Activated CD8-positive, alpha-beta memory T cell treated with anti-CD3 and anti-CD28 coated beads, Interleukin-2, amount 10 ng/mL, durations not matched to agents 7 days and 5 days (primary cell): ENCODE measurements at places on chromosomes 4 and X. TPM values are rescaled to one million over a fixed set of nuclear protein-coding genes. Genes with fewer than 3 reads are reported as not detected.

DNA sequence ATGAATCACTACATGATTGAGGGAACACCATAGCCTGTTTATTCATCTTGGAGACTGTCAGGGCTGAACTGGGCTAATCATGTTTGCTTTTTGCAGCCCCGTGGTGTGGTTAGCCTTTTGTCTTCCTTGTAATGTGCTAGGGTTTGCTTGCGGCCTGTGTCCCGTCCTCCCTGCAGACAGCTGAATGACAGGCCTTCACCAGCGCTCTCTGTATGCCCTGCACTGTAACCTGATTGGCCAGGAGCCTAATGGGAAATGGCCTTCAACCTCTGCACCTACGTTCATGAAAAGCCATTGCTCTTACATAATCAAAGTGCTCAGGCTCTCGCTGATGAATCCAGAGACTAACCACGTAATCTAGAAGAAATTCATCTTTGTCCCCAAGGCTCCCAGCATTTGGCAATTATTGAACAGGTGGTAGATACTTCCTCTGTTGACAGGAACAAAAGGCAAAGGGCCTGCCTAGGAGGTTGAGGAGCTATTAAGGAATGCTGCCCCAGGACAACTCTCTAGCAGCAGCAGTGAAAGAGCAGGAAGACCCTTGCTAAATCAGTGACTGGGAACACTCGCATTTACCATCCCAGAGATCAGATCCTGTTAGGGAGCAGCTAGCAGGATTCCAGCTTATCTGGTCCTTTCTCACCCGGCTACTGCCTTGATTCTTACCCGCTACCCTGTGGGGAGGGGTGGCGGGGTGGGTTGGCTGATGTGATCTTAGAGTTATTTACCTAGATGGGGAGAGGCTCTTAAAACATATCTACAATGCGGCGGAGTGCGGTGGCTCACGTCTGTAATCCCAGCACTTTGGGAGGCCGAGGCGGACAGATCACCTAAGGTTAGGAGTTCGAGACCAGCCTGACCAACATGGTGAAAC is 42.3 kb upstream of the FAT1 start:
- no peaks in the 10 kb centered on the region for H3K27me3 ChIP-seq
- no peaks in the 10 kb centered on the region for H3K4me1 ChIP-seq
- DNase-seq: no peak
- H3K4me3 ChIP-seq: no peak overlapping the region

DNA sequence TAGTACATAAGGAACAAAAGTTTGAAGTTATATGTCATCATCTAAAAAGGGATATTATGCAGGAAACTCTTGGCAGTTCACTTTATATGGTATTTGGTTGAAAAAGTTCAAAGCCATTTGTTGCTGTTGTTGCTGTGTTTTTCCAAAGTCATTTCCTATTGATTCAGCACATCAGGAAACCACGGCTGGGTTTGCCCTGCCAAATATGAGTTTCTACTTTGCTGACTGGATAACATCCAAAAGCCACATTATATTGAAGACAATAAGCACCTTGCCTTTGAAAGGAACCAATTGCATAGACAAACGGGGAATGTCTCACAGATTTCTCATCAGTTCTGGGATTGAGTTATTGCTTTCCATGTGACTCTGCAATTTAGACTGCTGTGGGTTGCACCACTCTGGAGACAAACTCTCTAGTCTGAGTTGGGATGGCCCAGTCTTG is 206.1 kb downstream of the SLC39A8 start:
- DNase-seq: no peak
- no peaks in the 10 kb centered on the region for H3K4me1 ChIP-seq
- no peak overlapping the region for H3K27ac ChIP-seq
- H3K36me3 ChIP-seq: no peaks in the 10 kb centered on the region
- H3K4me3 ChIP-seq: no peak overlapping the region

DNA sequence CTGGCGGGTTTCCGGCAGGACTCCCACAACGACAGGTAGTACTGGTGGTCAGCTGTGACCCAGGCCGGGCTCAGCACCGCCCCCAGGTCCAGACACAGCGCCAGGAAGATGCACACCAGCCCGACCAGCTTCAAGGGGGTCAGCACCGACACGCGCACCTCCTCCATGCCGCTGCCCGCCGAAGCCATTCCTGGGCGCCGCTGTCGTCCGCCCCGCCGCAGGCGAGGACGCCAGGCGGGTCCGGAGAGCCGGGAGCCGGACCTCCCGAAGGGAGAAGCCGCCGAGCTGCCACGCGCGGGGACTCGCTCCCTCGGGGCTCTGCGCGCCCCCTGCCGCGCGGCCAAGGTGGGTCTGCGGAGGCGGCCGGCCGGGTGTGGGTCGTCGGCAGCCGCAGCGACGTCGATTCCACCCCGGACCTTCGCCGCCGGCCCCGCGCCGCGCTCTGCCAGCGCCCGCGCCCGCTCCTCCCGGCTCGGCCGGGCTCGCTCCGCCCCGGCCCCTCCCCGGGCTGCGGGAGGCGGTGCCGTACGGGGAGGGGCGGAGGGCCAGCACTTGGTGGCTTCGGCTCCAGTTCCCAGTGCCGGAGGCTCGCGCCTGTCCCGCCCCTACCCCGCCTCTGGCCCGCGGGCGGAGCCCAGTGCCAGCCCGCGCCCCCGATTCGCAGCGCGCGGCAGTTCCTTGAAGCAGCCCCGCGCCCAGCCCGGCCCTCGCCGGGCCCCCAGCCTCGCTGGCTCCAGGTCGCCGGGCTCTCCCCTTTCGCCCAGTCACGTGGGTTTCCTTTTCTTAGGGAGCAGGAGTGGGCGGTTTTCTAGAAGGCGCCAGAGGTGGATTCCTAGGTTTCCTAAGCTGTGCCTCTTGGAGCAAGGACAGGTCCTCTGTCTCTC is at the start of gene TMEM47:
Gene TMEM47 (minus strand): TSS at position 444 of the 884 bp plus-strand sequence. CDS start 256 bp downstream, at position 188.
- H3K27ac ChIP-seq: peak within 1 kb of the TSS; percentile 62
- H3K36me3 ChIP-seq: peaks cover 2% of the 10 kb centered on the region
- peaks cover 3% of the 10 kb centered on the region for H3K4me1 ChIP-seq

- H3K36me3 ChIP-seq: peaks cover 4% of the 10 kb centered on the region
- no peak overlapping the region for H3K27ac ChIP-seq
- H3K27me3 ChIP-seq: no peaks in the 10 kb centered on the region
- no peak overlapping the region for H3K4me3 ChIP-seq
- DNase-seq: no peak
- H3K4me1 ChIP-seq: peaks cover 32% of the 10 kb centered on the region
These were observed 34.7 kb upstream of the SPON2 start for GRCh38 chr4:1207157-1207470.

DNA sequence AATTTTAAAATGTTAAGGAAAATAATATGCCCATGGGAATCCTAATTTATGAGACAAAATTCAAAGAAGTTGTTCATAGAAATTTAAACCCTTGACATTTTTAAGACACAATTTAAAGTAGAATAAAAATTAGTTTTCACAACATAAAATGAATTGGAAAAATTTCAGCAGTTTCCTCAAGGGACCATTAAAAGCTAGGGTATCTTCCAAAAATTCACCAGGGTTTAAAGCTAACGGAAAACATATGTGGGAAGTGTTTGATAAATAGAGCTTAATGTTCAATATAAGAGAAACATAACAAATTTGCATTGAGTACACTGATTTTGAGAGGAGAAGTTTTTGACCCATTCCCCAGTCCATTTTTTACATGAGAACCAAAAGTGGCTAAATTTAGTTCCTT is 228.9 kb upstream of the TTC29 start:
- H3K4me1 ChIP-seq: no peaks in the 10 kb centered on the region
- H3K36me3 ChIP-seq: no peaks in the 10 kb centered on the region
- H3K27ac ChIP-seq: no peak overlapping the region
- no peak overlapping the region for H3K4me3 ChIP-seq
- peaks cover 2% of the 10 kb centered on the region for H3K27me3 ChIP-seq

DNA sequence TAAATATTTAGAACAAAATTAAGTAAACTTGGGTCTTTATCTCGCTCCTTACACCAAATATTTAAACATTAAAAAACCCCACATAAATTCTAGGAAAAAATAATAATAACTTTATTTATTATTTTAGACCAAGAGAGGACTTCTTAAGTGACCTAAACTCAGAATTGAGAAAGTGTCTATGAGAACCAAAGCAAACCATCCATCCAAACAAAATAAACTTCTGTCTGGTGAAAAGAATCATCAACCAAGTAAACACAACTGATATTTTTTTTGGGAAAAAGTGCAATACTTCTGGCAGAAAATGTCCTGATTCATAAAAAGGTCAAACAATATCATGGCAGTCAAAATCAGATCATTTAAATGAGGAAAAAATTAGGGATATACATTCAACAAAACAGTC is 533.0 kb downstream of the SPRY1 start:
- H3K4me3 ChIP-seq: no peak overlapping the region
- no peak for DNase-seq
- no peaks in the 10 kb centered on the region for H3K36me3 ChIP-seq
- H3K4me1 ChIP-seq: no peaks in the 10 kb centered on the region

DNA sequence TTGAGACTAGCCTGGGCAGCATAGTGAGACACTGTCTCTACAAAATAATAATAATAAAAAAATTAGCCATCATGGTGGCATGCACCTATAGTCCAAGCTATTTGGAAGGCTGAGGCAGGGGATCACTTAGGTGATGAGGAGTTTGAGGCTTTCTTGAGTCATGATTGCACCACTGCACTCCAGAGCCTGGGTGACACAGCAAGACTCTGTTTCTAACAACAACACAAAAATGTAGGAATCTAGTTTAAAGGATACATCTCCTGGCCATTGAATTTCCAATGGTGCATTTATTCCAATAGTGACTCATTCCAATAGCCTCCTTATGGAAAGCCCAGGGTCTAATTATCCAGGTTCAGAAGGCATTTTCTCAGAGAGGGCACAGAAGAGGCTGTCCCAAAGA is 21.9 kb upstream of the HERC6 start:
- no peak for DNase-seq
- H3K27me3 ChIP-seq: no peaks in the 10 kb centered on the region
- peaks cover 16% of the 10 kb centered on the region for H3K36me3 ChIP-seq
- no peak overlapping the region for H3K27ac ChIP-seq
- H3K4me1 ChIP-seq: no peaks in the 10 kb centered on the region

GRCh38 chrX:133602881-133603280 is 187.6 kb upstream of the GPC4 start:
- H3K27me3 ChIP-seq: no peaks in the 10 kb centered on the region
- H3K4me1 ChIP-seq: no peaks in the 10 kb centered on the region
- no peaks in the 10 kb centered on the region for H3K36me3 ChIP-seq
- DNase-seq: no peak
- no peak overlapping the region for H3K27ac ChIP-seq

DNA sequence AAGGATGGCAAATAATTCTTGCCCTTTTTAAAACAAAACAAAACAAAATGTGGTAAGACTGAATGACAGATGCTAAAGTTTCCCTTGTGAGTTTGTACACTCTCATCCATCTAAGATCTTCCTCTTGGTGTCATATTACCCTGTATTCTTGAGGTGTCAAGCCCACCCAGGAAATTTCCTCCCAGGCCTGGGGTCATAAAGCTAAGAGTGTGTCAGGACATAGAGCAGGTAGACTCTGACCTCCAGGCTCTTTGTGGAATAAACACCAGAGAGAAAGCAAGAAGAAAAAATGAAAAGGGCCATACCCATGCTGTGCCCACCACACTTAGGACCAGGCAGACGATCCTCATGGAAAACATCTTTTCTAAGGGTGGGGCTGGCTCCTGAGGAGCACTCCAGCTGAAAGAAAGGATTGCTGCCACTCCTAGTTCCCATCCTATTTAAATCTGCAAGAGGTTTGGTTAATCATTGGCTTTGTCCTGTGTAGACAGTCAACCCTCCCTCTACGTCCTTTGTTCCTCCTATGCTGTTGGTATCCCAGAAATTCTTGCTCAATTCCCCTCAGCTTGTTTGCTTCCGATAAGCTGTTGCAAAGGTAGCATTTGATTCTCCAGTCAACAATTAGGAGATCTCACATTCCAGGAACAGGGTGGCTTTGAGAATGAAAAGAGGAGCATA is at the start of gene FGA:
Gene FGA (minus strand): TSS at position 414 of the 678 bp plus-strand sequence. CDS start 55 bp downstream, at position 359.
- H3K4me3 ChIP-seq: no peak within 1 kb of the TSS
- H3K27me3 ChIP-seq: peaks cover 14% of the 10 kb centered on the region
- H3K4me1 ChIP-seq: no peaks in the 10 kb centered on the region
- no peak for DNase-seq
- no peak within 1 kb of the TSS for H3K27ac ChIP-seq

DNA sequence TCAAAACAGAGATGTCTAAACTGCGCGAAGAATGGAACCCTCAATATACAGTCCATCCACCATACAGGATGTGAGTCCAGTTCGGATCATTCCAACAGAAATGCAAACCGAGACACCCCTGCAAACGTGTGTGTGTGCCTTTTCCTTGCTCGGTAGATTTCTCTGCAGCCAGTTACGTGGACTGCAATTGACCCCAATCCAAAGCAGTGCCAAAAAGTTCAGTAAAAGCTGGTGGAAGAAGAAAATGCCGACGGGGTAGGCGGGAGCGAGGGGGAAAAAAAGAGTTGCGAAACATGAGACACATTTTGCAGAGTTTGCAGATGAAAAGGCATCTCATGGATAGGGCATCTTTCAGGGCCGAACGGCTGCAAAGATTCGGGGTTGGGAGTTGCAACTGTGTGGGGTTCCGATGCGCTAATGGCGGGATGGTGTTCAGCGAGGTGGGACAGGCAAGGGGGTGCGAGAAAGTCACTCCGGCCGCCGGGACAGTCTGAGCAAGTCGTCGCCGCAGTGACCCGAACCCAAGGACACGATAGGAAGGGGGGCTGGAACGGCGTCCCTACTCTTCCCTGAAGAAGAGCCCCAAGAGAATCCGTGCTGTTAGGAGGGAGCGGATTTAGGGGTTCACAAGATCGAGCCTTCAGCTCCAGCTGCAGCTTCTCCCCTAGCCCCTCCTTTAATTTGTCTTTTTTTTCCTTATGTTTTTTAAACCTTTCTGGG is 3.8 kb downstream of the PHOX2B start:
- peaks cover 69% of the 10 kb centered on the region for H3K27me3 ChIP-seq
- H3K27ac ChIP-seq: no peak overlapping the region
- H3K4me3 ChIP-seq: no peak overlapping the region
- H3K4me1 ChIP-seq: no peaks in the 10 kb centered on the region
- H3K36me3 ChIP-seq: peaks cover 14% of the 10 kb centered on the region
- no peak for DNase-seq

- H3K27me3 ChIP-seq: no peaks in the 10 kb centered on the region
- H3K36me3 ChIP-seq: peaks cover 13% of the 10 kb centered on the region
- no peak overlapping the region for H3K4me3 ChIP-seq
- DNase-seq: no peak
- H3K27ac ChIP-seq: no peak overlapping the region
These were observed 356.7 kb upstream of the GATB start for GRCh38 chr4:152117520-152117919.

DNA sequence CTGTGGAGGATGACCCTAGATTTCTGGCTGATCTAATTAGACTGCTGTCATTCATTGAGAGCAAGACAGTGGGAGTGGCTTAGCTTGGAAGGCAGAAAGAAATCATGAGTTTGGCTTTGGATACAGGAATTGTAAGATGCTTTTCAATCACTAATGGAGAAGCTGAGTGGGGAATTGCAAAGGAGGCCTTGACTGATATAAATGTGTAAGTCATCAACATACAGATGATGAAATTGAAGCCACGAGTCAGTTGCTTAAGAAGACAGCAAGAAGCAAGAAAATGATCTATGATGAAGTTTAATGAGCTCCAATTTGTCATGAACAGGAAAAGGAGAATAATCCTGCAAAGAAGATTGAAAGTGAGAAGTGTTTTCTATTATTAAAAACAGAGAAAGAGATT is 136.7 kb upstream of the C1QTNF7 start:
- DNase-seq: no peak
- H3K4me1 ChIP-seq: peaks cover 3% of the 10 kb centered on the region
- peaks cover 4% of the 10 kb centered on the region for H3K27me3 ChIP-seq
- no peak overlapping the region for H3K27ac ChIP-seq
- no peak overlapping the region for H3K4me3 ChIP-seq
- no peaks in the 10 kb centered on the region for H3K36me3 ChIP-seq

Gene RPS6KA6
- total RNA-seq: not detected

Gene PLXNB3
- total RNA-seq: 0.42 TPM

Gene LRP2BP
- total RNA-seq: 0.73 TPM

Gene CNGA1
- total RNA-seq: not detected

Gene UGT2B17
- not detected for total RNA-seq

Gene NLRP2B
- not detected for total RNA-seq

Gene MID1IP1
- total RNA-seq: 77.7 TPM

Gene SULT1B1
- total RNA-seq: 0.50 TPM

Gene MID1
- 0.33 TPM for total RNA-seq

Gene POLA1
- total RNA-seq: 35.7 TPM
